ENCODE measurements at places on chromosomes 7 and 10. TPM values are rescaled to one million over a fixed set of nuclear protein-coding genes. Genes with fewer than 3 reads are reported as not detected.

GRCh38 chr10:15096661-15097010 is 519 bp upstream of the RPP38 start:
- no peak for DNase-seq

GRCh38 chr7:63113713-63114285 is 884.9 kb upstream of the ZNF722 start:
- no peak for DNase-seq

DNA sequence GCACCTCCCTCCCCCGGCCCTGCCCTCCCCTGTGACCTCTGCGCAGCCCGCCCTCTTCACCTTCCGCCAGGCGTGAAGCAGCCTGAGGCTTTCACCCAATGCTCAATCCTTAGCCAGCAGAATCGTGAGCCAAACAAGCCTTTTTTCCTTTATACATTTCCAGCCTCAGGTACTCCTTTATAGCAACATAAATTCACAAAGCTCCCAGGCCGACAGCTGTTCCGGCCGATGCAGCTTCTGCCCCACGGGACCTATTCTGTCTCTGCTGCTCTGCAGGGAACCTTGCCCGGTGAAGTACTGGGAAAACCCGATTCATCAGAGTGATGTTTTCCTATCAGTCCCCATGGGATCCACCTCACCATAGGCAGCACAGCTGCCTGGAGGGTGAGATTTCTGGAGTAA is 87.4 kb downstream of the CHST15 start:
- DNase-seq, result peak; percentile 34

- no peak for DNase-seq
Measured at GRCh38 chr10:77552252-77552651, 85.4 kb downstream of the KCNMA1 start.

GRCh38 chr10:48740988-48741387 is 56.3 kb downstream of the WDFY4 start:
- DNase-seq, result no peak

GRCh38 chr7:105512415-105512814 is 9.7 kb downstream of the PUS7 start:
- no peak for DNase-seq

GRCh38 chr7:94559972-94560371 is 50.4 kb downstream of the CASD1 start:
- DNase-seq, result no peak

DNA sequence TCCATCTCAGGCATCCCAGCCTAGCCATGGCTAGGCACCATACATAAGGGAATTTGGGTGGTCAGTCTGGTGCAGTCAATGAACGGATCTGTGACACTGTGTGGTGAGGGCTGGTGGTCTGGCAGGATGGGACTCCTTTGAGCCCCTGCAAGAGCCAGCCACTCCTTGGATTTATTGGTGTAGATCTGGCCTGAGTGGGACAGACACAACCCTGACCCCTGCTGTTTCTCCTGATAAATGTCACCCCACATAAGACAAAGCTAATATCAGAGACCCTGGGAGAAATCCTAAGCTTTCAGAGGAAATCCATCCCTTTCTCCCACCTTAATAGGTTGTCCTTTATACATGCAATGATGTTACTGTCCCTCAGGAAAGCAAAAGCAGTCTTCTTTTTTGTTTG is 2.3 kb downstream of the FBXO24 start:
- DNase-seq, result peak; percentile 62

- DNase-seq, result no peak
Measured at GRCh38 chr7:99848420-99849216, 20.8 kb downstream of the CYP3A43 start.

DNA sequence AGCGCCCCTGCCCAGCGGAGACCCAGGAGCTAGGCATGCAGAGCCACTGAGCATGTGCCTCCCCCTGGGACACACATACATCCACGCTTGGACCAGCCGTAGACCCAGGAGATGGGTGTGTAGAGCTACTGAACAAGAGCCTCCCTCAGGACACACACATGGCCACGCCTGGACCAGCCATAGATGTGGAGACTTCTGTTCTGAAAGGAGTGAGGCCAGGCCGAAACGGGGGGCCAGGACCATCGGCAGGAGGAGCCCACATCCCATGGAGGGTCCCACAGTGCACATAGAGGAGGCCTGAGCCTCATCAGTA is 340.4 kb downstream of the TCERG1L start:
- no peak for DNase-seq

GRCh38 chr7:16735020-16735419 is 18.5 kb upstream of the TSPAN13 start:
- DNase-seq, result no peak

DNA sequence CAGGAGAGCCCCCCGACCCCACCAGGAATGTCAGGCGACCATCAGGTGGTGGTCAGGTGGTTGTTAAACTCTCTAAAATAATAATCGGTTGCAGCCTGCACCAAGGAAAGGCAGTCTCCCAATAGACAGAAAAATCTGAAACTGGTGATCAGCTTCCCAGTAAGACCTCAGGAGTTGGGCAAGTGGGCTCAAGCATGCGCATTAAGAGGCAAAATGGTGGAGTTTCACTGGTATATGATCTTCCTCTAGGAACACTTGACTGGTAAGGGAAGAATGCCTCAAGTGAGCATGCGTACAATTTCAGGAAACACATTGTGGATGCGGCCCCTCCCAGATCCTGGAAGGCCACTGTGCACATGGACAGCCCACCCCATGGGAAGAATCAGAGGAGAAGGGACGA is 619.9 kb downstream of the TYW1 start:
- no peak for DNase-seq

DNA sequence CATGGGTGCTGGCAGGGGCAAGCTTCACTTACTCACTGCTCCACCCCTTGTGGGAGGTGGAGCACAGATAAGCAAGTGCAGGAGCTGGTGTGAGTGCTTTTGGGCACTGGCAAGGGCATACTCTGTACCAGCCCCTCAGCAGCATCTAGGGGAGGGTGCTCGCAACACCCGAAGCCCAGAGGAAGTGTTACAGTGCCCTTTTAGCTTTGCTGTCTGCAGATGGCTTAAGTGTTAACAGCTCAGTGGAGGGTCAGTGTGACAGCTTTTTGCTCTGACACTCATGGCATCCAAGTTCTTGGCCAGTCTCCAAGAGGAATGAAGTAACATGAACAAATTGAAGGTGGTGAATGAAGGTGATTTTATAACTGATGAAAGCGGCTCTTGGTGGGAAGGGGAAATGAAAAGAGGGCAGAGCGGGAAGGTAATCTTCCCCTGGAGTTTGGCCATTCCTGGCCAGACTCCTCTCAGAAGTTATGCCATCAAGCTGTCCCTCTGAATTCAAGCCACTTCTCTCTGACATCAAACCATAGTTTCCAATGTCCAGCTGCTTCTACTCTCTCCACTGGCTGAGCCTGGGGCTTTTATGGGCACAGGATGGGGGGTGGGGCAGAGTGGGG is 862.5 kb downstream of the KCNMA1 start:
- DNase-seq, result no peak

GRCh38 chr7:139203992-139204391 is 27.0 kb upstream of the UBN2 start:
- no peak for DNase-seq

- no peak for DNase-seq
Measured at GRCh38 chr10:75788394-75789205, 357.2 kb downstream of the LRMDA start.

DNA sequence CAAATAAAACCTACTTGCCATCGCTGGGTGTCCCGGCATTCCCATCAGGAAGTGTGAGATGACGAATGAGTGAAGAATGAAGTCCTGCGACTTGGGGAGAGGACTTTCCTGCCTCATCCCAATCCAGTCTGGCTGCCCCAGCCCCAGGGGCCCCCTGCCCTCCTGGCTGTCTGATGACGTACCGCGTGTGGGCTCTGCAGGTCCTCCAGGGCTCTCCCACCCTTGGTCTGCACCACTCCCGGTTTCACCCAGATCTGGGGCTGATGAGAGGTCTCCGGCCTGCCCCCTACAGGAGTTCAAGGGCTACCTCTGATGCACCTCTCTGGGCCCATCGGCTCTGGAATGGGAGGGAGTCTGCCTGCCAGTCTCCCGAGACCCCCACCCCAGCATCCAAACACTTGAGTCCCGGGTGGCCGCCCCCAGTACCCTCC is 9.8 kb downstream of the ATP6V1F start:
- no peak for DNase-seq

DNA sequence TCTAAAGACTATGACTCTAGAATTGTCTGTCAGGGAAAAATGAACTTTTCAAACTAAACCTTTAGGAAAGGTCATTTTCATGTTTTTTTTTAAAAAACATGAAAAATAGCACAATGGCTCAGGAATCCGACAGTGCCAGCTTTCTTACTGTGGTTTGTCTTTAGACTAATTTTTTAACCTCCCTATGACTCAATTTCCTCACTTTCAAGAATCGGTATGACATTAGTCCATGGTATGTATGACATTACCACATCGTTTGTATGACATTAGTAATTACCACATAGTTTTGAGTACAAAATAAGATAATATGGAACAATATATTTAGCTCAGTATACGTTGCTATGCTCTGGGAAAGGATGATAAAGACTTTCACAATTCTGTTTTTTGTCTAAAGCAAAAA is 383.2 kb downstream of the PTPRN2 start:
- DNase-seq, result no peak

DNA sequence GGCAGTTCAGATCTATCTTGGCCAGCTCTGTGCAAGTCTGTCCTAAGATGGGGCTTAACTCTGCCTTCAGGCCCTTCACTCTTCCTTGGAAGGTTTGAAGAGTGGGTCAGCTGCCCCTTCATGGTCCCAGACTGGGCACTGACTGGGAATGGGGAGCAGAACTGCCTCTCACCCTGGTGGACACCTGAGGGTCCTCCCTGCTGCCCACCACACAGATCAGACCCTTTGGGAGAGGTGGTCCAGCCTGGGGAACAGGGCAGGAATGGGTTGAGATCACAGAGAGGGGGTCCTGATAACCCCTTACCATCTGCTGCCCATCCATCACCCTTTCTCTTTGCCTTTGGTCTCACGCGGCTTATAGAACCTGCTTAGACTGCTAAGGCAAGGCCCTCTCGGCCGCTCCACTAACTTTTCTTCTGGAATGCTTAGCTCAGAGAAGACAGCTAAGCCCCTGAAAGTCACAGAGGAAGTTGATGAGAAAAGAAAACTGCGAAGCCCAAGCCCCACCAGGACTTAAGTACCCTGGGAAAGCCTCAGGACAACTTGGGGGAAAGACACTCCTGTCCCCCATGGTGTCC is 402 bp upstream of the CDHR1 start:
- DNase-seq, result peak; percentile 54

Gene KIAA1217
- 19.6 TPM for total RNA-seq

Gene CLDN3
- total RNA-seq, result not detected

Gene RPEL1
- not detected for total RNA-seq

Gene LRRC18
- total RNA-seq, result not detected

Gene SGPL1
- total RNA-seq, result 65.8 TPM

Gene TUBAL3
- not detected for total RNA-seq

Gene FBXL15
- 27.9 TPM for total RNA-seq

Gene LRGUK
- 1.0 TPM for total RNA-seq

Gene HOXA13
- not detected for total RNA-seq
